Tibial artery (tissue), 4 donors: ENCODE measurements at places on chromosomes 5 and 9.

DNA sequence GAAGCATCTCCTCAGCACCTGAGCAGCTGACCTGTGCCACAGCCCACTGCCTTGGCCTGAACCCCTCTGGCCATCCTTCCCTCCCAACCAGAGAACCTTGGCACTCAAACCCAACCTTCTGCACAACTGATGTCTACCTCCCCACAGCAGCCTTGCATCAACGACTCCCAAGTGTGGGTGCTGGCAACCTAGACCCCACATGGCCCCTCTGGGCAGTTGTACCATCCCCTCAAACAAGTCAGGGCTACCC lies 10.3 kb downstream of the SEPTIN8 start:
- DNase-seq: no peak

DNA sequence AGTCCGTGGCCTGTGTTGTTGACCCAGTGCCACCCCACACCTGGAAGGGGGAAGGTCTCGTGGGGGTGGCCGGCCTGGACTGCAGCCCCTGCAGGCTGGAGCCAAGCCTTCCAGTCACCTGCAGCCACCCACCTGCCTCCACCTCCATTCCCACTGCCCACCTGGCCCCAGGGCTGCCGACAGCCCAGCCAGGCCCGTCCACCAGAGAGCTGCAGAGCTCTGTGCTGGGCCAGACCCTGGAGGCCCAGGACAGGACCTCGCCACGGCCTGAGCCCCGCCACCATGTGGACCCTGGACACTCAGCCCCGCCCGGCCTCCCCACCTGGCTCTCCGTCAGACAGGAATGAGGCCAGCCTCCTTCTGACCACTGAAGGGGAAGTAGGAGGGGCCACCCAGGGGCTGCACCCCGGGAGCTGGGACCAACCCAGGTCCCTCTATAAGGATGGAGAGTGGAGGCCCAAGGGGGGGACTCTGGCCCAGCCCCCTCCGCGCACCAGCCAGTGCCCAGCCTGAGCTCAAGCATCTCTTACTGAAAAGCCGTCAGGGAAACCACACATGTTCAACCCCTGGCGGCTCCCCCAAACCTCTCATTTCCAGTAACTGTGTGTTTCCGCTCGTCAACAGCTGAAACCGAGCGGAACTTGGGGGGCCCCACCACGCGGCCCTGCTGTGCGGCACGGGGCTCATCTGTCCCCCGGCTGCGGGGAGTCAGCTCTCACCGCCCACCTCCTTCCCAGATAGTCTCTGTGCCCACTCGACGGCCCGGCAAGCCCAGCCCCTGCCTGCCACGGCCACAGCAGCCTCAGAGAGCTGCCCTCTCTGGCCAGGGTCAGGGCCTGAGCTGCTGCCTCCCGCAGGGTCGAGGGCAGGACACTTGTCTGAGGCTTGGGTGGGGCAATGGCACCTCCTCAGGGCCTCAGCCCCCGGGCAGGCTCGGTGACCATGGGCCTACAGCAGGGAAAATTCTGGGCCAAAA lies 12.8 kb downstream of the NOTCH1 start:
- no peak for DNase-seq

DNA sequence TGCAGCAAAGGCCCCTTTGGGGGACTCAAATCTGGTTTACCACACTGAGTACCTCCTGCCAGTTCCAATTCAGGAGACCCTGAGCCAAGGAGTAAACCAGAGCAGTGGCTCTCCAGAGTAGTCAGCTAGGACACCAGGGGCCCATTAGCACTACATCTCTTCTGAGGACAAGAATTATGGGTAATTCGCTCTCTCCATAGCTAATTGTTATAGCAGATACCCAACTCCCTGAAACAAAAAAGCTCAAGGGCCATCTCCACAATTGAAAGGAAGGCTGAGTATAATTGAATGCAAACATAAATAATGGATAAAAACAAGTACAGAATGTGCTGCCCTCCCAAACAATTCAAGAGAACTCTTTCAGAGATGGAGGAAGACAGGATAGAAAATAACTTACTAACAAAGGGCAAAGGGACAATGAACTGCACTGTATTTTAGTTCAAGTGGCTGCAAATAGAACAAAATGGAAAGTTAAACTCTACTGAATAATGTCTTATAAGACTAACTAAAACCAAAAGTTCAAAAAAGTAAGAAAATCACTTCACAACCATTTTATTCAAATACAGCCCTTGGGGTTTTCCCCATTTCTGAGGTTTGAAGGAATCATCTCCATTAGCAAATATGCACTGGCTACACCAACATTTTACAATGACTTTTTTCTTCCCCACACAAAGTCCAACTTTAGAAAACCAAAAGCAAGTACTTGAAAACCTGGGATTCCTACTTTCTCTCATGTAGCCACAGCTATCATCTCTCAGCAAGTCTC lies 118.8 kb downstream of the SIL1 start:
- no peak for DNase-seq

DNA sequence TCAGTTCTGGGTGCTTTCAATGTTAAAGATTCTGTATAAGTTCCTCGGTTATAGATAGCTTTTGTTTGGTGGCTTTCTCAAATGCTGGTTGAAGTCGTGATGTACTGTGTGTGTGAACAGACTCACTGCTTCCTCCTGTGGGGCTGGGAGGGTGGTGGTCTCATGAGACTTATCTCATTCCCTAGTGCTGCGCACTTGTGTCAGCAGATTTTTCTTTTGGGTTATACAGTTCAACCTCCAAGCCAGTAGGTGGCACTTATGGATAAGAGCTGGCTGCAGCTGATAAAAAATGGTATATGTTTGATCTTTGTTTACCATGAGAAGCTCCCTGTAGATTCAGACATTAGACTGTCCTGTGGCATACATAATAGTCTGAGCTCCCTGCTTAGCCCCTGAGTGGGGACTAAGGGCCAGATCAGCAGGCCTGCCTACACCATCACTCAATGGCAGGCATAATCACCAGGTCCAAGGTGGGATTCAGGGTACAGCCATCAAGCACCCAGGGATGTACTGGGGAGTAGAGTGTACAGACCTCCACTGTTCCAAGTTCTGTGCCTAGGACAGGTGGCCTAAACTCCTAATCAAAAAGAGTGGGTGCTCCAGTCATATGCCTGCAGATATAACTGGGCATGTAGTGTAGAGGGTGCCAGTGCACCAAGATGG lies 174.2 kb downstream of the OXCT1 start:
- DNase-seq: no peak

GRCh38 chr9:103991698-103992097 lies 102.4 kb upstream of the SMC2 start:
- DNase-seq: no peak

GRCh38 chr9:108142504-108143201 lies 653.1 kb upstream of the KLF4 start:
- DNase-seq: peak; percentile 90

- DNase-seq: no peak
These were observed 80.2 kb upstream of the MIER3 start for GRCh38 chr5:57032151-57032551.
